ENCODE measurements at places on chromosomes 1 and 21.

GRCh38 chr1:172342584-172343239, 77.8 kb upstream of the C1orf105 start:
- no peak for DNase-seq

DNA sequence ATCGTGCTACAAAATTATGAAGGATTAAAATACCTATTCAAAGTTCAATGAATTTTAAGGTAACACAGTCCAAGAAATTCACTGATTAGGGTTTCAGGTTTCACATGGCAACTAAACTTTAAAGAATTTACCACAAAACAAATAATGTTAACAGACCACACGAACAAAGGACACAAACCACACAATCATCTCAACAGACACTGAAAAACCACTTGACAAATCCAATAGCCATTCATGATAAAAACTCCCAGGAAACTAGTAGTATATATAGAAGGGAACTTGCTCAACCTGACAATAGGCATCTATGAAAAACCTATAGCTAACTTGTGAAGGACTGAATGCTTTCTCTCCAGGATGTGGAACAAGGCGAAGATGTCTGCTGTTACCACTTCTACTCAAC, 21.1 kb upstream of the SH2D5 start:
- no peak for DNase-seq

GRCh38 chr1:39965044-39965443, 10.1 kb downstream of the MFSD2A start:
- DNase-seq, result no peak

DNA sequence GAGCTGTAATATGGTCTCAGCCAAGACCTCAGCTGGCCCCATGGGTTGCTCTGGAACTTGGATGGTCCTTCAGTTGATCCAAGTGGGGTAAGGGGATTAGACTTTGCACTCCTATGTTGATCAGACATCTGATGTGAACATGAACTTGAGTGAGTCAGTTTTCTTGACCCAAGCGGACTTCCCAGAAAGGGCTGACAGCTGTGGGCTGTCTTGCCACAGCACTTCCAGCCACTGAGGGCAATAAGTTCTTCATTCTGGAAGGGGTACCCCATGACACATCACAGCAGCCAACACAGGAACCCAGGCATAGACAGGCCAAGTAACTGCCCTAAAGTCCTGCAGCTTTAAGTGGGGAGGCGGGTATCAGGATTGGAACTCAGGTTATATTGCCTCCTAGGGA, 93.9 kb upstream of the USP24 start:
- DNase-seq, result no peak

GRCh38 chr1:5909576-5910275, 82.5 kb downstream of the NPHP4 start:
- DNase-seq, result no peak

GRCh38 chr21:17519208-17519738, 6.4 kb downstream of the CXADR start:
- DNase-seq, result no peak
